NCI-H1436 treated with DMSO at 0.1 percent for 48 hours (cell line): ENCODE measurements at places on chromosomes 1 and 21.

DNA sequence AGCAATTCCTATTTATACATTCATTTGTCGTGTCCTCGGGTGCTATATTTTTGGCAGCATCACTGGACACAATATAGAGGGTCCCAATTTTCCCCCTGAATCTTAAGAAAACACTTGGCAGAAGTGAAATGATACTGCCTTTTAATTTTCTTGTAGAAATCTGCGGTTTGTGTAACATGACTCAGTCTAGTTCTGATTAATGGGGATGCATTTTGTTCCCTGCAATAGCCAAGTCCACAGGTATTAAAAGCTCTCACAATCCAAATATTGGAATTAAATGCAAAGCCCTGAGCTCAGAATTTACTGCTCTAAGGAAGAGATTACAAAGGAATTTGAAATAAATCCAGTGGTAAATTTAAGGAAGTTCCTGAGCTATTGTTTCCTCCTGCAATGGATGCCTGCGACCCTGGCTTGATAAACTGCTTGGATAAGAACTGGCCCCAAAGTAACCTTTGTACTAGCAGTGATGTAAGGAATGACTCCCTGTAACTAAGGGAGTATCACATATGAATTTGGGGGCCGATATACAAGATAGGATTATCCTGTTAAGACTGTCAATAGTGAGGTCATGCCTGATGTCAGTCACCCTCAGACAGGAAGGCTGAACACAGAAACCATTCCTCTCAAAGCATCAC lies 349.7 kb upstream of the C1orf87 start:
- no peak for DNase-seq

DNA sequence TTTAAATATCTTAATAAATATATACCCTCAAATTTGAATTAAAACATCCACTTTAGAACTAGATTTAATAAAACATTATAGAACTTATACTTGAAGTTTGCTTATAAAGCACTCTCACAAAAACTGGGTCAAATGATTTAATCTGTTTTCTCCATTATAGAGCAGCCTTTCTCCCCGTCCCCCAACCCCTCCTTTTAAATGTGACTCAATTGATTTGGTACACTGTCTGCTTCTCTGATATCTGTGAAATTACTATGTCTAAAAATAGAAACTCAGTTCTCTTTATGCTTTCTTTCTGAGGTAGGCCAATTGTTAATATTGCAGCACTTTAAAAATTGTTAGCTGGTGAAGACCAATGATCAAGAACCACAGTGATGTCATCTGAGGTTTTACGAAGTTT lies 6.9 kb upstream of the ZBTB21 start:
- DNase-seq = no peak

DNA sequence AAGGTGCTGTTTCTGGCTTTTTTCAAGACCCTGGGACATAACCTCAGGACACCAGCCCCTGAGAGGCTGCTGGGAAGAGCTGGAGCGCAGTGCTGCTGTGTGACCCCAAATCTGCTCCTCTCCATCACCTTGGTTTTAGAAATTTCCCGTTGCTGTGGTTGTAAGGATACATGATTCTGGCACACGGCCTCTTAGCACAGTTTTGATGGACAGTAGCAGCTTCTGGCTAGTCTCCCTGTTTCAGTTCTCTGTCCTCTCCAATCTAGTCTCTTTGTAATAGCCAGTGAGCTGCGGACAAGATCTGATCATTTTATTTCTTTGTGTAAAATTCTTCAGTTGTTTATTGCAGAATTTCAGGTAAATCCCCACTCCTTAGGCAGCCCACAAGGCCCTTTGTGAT lies 3.1 kb downstream of the CLIC6 start:
- DNase-seq = no peak

DNA sequence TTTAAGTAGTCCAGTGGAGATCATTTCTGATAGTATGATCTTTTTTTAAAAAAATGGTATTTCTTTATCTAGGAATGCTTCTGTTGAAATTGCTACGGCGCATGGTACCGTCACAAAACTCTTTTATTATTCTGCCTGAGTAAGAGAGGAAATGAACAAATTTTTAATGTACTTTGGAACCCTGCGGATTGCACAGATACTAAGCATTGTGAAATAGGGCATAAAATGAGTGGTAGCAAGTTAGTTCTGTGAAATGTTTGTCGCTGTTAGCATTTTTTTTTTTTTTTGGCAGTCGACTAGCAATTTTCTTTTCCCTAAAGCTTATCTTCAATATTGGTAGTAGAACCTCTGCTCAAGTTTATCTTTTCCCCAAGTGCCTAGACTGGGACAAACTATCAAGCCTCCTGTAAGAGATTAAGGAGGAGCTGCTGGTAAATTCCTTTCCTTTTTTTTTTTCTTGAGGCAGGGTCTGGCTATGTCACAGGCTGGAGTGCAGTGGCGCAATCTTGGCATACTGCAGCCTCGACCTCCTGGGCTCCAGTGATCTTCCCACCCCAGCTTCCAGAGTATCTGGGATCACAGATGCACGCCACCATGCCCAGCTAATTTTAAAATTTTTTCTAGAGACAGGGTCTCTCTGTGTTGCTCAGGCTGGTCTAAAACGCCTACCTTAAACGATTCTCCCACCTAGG lies 2.2 kb downstream of the ITSN1 start:
- no peak for DNase-seq

- DNase-seq = no peak
These were observed 68.9 kb downstream of the ATF6 start for GRCh38 chr1:161834967-161835550.

DNA sequence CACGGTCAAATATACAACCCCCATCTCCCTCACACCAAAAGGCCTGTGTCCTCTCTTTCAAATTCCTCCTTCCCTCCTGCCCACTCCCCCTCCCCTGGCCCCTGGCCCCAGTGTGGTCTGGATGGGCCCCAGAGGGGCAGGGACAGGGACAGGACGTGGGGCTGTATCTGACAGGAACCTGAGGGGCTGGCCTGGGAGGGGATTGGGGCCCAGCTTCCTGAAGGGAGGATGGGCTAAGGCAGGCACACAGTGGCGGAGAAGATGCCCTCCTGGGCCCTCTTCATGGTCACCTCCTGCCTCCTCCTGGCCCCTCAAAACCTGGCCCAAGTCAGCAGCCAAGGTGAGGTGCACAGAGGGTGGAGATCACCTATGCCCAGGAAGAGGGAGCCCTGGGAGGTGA lies at the start of gene MPL:
MPL (plus strand) TSS at position 231 of the 400 bp plus-strand sequence; CDS start at position 262, 31 bp downstream.
- DNase-seq = no peak
